H1 (cell line): ENCODE measurements at places on chromosomes 3 and 15. TPM values are rescaled to one million over a fixed set of nuclear protein-coding genes. Genes with fewer than 3 reads are reported as not detected.

ITIH1 gene
- not detected in 2 replicates for total RNA-seq

SERINC4 gene
- not detected in 2 replicates for total RNA-seq

GRCh38 chr15:56586206-56586605 is 121.3 kb upstream of the MNS1 start:
- H3K27ac ChIP-seq = no peak overlapping the region
- no peak for DNase-seq
- no peaks in the 10 kb centered on the region for H3K36me3 ChIP-seq
- H3K27me3 ChIP-seq = no peaks in the 10 kb centered on the region
- H3K4me3 ChIP-seq = no peak overlapping the region
- no peaks in the 10 kb centered on the region for H3K4me1 ChIP-seq

- no peaks in the 10 kb centered on the region for H3K4me1 ChIP-seq
- no peak for DNase-seq
- no peaks in the 10 kb centered on the region for H3K36me3 ChIP-seq
- no peak overlapping the region for H3K4me3 ChIP-seq
- H3K27ac ChIP-seq = no peak overlapping the region
Observed at GRCh38 chr15:56749982-56750381, 16.7 kb upstream of the ZNF280D start.

GRCh38 chr3:143247073-143247472 is 127.5 kb downstream of the CHST2 start:
- no peak overlapping the region for H3K4me3 ChIP-seq
- no peak for DNase-seq
- no peaks in the 10 kb centered on the region for H3K4me1 ChIP-seq
- no peak overlapping the region for H3K27ac ChIP-seq

GRCh38 chr3:105398437-105398836 is 31.7 kb downstream of the ALCAM start:
- 0 out of 2 replicates have a peak, but pooled peaks cover 3% of the 10 kb centered on the region for H3K36me3 ChIP-seq
- peaks cover 6% of the 10 kb centered on the region; the same call in 1 of the 2 replicates for H3K4me1 ChIP-seq
- no peak overlapping the region for H3K4me3 ChIP-seq
- H3K27ac ChIP-seq = no peak overlapping the region
- no peak for DNase-seq

DNA sequence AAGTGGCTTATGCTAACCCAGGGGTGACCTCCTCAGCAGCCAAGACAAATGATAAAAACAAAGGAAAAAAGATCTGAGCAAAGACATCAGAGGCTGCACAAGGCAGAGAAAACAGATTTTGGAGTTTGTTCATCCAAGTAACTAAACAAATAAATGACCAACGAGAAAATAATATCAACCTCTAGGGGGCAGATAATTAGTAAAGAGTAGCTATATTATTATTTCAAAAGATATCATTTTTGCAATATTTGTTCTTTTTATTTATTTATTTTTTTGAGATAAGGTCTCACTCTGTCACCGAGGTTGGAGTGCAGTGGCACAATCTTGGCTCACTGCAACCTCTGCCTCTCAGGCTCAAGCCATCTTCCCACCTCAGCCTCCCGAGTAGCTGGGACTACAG is 101.8 kb downstream of the PCCB start:
- no peaks in the 10 kb centered on the region for H3K27me3 ChIP-seq
- no peak overlapping the region for H3K27ac ChIP-seq
- DNase-seq = no peak
- no peaks in the 10 kb centered on the region for H3K4me1 ChIP-seq

DNA sequence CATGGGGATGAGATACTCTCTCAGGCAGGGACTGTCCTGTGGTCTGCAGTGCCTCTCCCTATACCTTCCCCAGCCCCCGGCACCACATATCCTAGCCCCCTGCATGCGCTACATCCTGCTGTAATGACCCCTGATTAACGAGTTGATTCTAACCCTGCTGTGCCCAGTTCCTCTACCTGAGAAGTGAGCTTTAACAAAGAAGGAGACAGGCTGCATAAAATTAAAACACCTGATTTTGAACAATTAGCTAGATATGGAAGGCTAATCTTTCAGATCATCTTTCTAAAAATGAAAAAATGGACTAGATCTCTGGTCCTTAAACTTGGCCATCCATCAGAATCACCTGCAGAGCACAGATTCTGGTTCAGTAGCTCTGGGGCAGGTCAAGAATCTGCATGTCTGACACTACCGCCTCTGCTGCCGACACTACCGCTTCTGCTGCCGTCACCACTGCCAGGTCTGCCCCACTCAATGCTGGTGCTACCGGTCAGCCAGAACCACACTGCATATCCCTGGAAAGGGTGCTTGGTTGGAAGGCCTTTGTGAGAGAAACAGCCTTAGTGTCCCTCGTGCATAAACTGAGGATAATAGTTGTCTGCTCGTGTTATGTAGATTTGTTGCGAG is 33.6 kb upstream of the ZBTB38 start:
- H3K27ac ChIP-seq = no peak overlapping the region
- H3K27me3 ChIP-seq = no peaks in the 10 kb centered on the region
- no peak overlapping the region for H3K4me3 ChIP-seq
- H3K36me3 ChIP-seq = no peaks in the 10 kb centered on the region
- H3K4me1 ChIP-seq = 0 out of 2 replicates have a peak, but pooled peaks cover 5% of the 10 kb centered on the region

- H3K4me1 ChIP-seq = no peaks in the 10 kb centered on the region
- no peak for DNase-seq
- H3K27me3 ChIP-seq = no peaks in the 10 kb centered on the region
- no peaks in the 10 kb centered on the region for H3K36me3 ChIP-seq
Observed at GRCh38 chr3:10240799-10241198, 7.5 kb upstream of the TATDN2 start.

- H3K4me1 ChIP-seq = peaks cover 24% of the 10 kb centered on the region
- H3K4me3 ChIP-seq = no peak overlapping the region
- H3K27ac ChIP-seq = no peak overlapping the region
- H3K36me3 ChIP-seq = no peaks in the 10 kb centered on the region
- H3K27me3 ChIP-seq = peaks cover 11% of the 10 kb centered on the region
Observed at GRCh38 chr15:101491734-101492640, 2.5 kb upstream of the PCSK6 start.

DNA sequence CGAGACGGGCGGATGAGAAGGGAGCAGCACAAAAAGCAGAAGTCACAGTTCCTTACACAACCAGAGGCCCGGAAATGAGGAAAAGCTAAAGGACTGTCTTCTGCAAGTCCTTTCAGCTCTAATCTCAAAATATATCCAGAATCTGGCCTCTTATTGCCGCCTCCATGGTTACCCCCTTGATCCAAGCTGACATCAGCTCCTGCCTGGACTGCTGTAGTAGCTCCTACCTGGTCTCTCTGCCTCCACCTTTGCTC is 324.0 kb upstream of the ROPN1 start:
- DNase-seq = no peak
- no peaks in the 10 kb centered on the region for H3K36me3 ChIP-seq
- H3K4me3 ChIP-seq = no peak overlapping the region

- H3K27me3 ChIP-seq = no peaks in the 10 kb centered on the region
- no peaks in the 10 kb centered on the region for H3K4me1 ChIP-seq
- H3K36me3 ChIP-seq = no peaks in the 10 kb centered on the region
- H3K4me3 ChIP-seq = no peak overlapping the region
- no peak overlapping the region for H3K27ac ChIP-seq
Observed at GRCh38 chr3:186003610-186004009, 65.8 kb upstream of the TRA2B start.

GOLGA6B gene
- total RNA-seq = not detected in 2 replicates

GRCh38 chr3:63942528-63942927 is 30.3 kb upstream of the SCAANT1 start:
- no peak overlapping the region for H3K4me3 ChIP-seq
- DNase-seq = no peak
- H3K27me3 ChIP-seq = no peaks in the 10 kb centered on the region
- no peaks in the 10 kb centered on the region for H3K36me3 ChIP-seq
- no peak overlapping the region for H3K27ac ChIP-seq

DNA sequence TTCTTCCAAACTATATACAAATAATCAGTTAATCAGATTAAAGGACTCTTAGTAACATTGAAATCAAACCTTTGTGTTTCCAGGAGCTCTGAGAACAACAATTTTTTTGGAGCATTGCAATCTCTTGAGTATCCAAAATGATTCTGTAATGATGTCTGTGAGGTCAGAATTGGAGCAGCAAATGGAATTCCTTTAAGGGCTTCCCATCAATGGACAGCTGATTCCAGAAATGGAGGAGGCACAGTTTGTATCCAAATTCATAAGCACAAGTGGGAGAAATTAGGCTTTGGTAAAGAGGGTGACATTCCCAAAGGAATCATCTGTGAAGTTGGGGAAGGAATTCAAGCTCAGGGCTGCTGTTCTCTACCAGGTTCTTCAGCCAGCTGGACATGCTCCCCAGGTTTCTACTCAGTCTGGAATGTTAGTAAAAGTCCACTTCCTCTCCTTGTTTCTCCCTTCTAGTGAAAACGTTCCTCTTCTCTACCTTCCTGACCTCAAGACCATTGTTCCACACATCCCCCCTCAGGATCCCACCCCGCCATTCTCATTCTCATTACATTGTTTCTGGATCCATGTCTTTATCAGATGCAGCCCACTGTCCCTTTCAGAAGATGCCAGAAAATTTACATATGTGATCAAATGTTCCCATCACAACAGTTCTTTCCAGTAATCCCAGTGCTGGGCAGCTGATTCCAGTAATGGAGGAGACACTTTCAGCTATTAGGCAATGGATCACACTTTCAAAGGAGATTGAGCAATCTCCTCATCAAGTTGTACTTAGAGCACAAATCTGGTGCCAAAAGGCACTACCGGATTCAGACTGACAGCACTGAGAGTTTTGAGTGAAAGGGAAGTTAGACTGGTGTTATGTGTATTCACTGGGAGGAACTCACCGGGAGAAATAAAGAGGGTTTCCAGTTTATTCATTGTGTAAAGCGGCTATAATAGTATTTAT is 391.3 kb upstream of the TPRG1 start:
- DNase-seq = no peak
- H3K4me1 ChIP-seq = no peaks in the 10 kb centered on the region
- H3K36me3 ChIP-seq = no peaks in the 10 kb centered on the region

C3orf49 gene
- total RNA-seq = not detected in 2 replicates

- no peaks in the 10 kb centered on the region for H3K27me3 ChIP-seq
- H3K36me3 ChIP-seq = no peaks in the 10 kb centered on the region; the same call in 1 of the 2 replicates
- no peak overlapping the region for H3K4me3 ChIP-seq
- no peak for DNase-seq
Observed at GRCh38 chr3:17057321-17057720, 172.6 kb downstream of the PLCL2 start.

- H3K27me3 ChIP-seq = no peaks in the 10 kb centered on the region
- 0 out of 2 replicates have a peak overlapping the region, but pooled peaks have one; percentile 38 for H3K27ac ChIP-seq
- no peak overlapping the region for H3K4me3 ChIP-seq
- no peaks in the 10 kb centered on the region for H3K36me3 ChIP-seq
Observed at GRCh38 chr3:184756151-184757021, 44.5 kb upstream of the MAGEF1 start.

GRCh38 chr3:186096290-186096689 is 12.6 kb downstream of the ETV5 start:
- DNase-seq = no peak
- peaks cover 5% of the 10 kb centered on the region for H3K4me1 ChIP-seq
- H3K36me3 ChIP-seq = no peaks in the 10 kb centered on the region
- no peak overlapping the region for H3K27ac ChIP-seq
- no peaks in the 10 kb centered on the region for H3K27me3 ChIP-seq

GRCh38 chr3:128815318-128816064 is 63.9 kb upstream of the ACAD9 start:
- H3K4me1 ChIP-seq = no peaks in the 10 kb centered on the region
- no peak for DNase-seq
- no peak overlapping the region for H3K4me3 ChIP-seq

DNA sequence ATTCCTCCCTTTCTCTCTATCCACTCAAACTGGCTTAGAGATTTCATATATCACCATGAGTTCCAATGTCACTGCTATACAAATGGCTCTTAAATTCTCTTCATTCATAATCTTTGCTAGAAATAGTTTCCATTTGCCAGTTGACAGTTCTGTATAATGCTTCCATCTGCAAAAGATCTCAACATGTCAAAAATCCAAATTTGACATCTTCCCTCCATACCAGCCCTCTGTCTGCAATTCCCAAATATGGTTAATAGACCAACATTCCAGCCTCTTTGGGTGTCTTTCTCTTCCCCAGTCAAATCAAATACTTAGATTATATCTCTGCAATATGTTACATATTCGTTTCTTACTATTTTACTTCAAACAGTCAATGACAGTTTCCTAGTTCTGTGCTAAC is 64.2 kb upstream of the SERPINI2 start:
- H3K36me3 ChIP-seq = no peaks in the 10 kb centered on the region
- no peak for DNase-seq
- H3K27ac ChIP-seq = no peak overlapping the region
- H3K4me3 ChIP-seq = no peak overlapping the region

DNA sequence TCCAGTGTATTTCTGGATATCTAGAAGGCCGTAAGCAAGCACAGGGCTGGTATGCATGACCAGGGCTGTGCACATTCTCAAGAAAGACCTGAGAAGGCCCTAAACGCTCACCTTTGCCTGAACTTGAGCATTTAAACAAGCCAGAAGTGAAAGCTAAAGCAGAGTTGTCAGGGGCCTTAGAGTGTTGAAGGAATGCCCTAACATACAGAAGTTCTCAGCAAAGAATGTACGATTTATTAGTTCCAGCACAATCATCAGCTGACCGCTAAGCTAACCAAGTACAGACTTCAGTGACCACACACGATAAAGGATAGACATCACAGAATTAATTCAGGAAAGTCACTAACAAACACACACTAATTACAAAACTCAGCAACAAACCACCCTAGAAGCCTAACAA is 8.7 kb downstream of the HLTF start:
- no peak overlapping the region for H3K4me3 ChIP-seq
- H3K27me3 ChIP-seq = no peaks in the 10 kb centered on the region
- no peak for DNase-seq
- no peaks in the 10 kb centered on the region for H3K4me1 ChIP-seq
- H3K36me3 ChIP-seq = peaks cover 2% of the 10 kb centered on the region
